ENCODE measurements at places on chromosomes 16 and 17.
A peak's percentile ranks its signal among the peaks of the same experiment; 100 is the strongest.

- DNase-seq: no peak
These were observed 9.9 kb downstream of the ATPAF2 start for GRCh38 chr17:18028952-18029540.

- no peak for DNase-seq
These were observed 58.2 kb downstream of the STX8 start for GRCh38 chr17:9517396-9517795.

GRCh38 chr16:80231888-80232287, 308.9 kb upstream of the DYNLRB2 start:
- DNase-seq: peak; percentile 46

DNA sequence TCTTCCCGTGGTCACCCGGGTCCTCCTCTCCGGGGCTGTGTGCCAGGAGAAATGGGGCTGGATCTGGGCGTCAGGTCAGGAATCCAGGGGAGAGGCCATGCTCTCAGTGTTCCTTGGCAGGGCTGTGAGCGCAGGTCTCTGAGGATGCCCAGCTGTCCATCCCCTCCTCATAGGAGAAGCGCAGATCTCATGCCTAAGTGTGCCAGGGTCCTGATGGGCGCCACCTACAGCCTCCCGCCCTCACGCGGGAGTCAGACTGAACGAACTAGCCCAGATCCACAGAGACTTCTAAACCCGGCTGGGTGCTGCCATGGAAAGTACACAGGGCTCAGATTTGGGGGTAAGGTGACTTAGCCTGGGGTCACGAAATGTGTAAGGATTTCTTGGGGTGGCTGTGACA, 24.3 kb downstream of the MGRN1 start:
- no peak for DNase-seq

GRCh38 chr17:81902023-81902652, at the start of gene NPB:
TSS of gene NPB (plus strand) at chr17:81902238. CDS start at chr17:81902278, 40 bp downstream.
- peak; percentile 47 for DNase-seq

GRCh38 chr17:63282455-63282854, 163.7 kb downstream of the CYB561 start:
- no peak for DNase-seq

- no peak for DNase-seq
These were observed 75.9 kb upstream of the ZNF750 start for GRCh38 chr17:82915757-82916027.

DNA sequence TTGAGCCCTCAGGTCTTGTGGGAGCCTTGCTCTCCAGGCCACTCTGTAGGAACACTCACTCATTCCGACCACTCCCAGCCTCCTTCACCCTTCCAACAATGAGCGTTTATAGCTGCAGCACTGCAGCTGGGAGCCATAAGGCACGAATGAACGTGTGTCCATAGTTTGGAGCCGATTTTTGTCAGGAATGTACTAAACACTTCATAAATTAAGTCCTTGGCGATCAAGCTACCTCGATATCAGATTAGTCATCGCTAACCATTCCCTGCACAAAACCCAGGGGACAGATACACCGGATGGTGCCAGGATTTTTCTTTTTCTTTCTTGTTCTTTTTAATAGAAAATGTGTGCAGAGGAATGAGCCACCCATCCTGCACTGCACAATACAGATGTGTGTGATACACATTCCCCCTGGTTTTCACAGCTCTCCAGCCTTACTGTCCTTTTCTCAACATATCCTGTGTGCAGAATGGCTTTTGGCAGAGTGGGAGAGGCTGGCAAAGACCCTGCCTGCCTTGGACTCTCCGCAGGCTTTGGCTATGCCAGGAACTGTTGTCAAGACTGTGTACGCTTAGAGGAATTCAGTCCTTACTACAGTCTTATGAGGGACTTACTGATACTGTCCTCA, 68.4 kb upstream of the ELAC2 start:
- DNase-seq: no peak

GRCh38 chr16:58906981-58907715, 173.0 kb upstream of the GOT2 start:
- no peak for DNase-seq

GRCh38 chr17:52035336-52035915, 123.1 kb downstream of the CA10 start:
- no peak for DNase-seq

GRCh38 chr17:30229012-30229411, 6.5 kb downstream of the SLC6A4 start:
- peak; percentile 41 for DNase-seq

- DNase-seq: no peak
These were observed 24.4 kb upstream of the SMG1 start for GRCh38 chr16:18950469-18951185.

- no peak for DNase-seq
These were observed 51.7 kb upstream of the RPL38 start for GRCh38 chr17:74151551-74152315.

GRCh38 chr17:45131616-45132319, 547 bp downstream of the PLCD3 start:
- DNase-seq: peak; percentile 77

GRCh38 chr16:48912360-48912759, 302.4 kb upstream of the N4BP1 start:
- DNase-seq: no peak

DNA sequence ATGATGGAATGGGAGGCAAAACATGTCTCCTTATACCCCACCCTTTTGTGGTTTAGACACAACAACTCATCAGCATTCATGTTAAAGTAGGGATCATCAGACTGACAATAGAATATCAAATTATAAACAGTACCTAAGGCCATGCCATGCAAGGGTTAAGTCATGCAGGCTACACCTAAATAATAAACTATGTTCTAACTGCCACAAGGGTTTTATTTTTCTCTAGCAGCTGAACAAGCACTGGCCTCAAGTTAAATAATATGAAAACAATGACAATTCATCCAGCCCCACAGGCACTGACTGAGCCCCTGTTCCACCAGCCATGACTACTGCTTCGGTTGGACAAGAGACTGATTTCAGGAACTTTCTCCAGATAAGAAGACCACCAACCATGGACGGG, 164.5 kb upstream of the PIRT start:
- DNase-seq: no peak

GRCh38 chr16:62583414-62583813, 547.2 kb upstream of the CDH8 start:
- no peak for DNase-seq

- DNase-seq: no peak
These were observed 399.4 kb upstream of the C16orf82 start for GRCh38 chr16:26667307-26667706.

DNA sequence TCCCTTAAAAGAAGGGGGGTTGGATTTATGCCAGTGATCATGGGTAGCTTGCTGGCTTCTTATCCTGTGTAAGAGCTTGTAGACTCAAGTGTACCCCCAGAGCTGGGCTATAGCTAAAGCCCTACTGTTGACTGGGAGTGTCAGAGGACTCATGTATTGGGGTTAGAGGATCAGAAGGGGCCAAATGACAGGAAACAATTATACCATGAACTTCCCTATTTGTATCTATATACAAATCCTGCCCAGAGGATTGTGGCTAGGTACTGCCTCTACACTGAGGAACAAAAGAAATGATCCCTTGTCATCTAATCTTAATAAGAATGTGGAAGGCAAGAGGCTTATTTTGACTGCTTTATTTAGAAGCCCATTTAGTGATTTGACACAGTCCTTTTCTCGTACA, 14.3 kb downstream of the ZP2 start:
- no peak for DNase-seq

DNA sequence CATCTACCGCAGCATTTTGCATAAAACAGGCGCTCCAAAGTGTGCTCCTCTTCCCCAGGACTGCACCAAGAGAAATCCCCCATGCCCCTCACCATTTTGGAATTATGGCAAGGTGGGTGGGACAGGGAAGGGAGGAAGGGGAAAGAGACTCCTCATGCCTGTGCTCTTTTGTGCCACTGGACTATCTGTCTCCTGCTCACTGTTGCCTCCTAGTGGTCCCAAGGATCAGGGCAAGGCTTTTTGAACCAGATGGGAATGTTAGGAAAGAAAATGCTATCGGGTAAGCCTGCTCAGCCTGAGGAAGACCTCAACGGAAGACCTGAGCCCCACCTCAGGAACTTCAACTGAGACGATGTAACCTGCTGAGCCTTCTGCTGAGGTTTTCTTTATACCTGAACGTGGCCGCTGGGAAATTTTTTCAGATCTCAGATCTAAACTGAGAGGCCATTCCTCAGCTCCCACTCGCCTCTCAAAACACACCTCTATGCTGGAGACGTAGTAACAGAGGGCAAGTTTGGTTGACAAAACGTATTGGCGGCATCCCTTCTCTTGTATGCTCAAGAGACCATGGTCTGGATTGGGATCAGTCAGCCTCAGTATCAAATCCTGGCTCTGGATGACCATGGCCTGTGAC, 58.3 kb downstream of the SPACA3 start:
- DNase-seq: peak; percentile 68

DNA sequence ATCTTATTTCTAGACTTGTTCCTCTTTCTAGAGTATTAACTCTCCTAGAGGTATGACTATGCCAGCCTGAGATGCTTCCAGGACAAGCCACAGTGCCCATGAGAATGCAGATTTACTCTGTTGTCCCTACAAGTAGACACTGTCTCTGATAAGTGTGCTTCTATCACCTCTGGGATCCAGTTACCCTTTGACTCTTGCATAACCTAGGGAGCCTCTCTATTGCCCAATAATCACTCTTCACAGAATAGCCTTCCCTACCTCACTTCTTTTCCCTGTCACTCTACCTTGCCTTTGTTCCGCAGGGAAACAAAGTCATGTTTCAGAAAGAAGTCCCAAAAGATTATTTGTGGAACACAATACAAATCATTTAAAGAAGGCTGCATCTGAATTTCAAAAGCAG, 1.6 kb upstream of the KRT34 start:
- no peak for DNase-seq

DNA sequence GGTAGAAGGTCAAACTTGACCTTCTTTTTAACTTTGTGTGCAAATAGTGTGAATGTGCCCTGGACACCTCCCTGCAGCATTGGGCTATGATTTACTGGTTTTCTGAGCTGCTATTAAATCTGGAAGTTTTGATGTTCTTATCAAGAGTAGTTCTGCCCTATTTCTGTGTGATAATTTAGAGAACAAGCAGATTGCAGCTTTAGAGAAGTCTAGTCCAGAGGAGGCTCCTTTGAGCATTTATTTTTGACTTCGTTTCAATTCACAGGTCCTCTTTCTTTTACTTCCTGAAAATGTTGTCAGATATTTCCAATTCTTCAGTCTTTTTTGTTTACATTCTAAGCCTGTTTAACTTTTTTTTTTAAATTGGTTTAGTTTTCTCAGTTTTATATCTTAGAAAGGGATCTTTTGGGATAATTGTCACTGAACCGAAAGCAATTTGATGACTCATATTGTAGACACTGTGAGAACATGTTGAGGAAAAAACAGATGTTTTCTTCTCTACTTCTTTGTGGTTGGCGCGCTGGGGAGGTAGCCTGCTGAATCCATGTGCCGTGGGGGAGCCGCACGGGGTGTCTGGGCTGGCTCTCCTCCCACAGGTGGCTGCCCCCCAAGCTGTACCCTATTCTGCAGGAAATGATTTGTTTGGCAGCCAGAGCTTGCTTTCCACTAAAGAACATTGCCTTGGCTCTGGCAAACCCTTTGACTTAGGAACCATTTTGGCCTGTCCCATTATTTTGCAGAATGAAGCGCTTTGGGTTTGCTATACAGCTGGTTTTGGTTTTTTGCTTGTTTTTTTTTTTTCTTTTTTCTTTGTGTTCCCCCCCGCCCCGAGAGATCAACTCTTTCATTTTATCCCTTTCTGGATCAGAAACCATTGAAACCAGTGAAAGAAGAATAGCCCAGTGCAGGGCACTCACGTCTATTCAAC, 53.4 kb downstream of the MFSD11 start:
- DNase-seq: peak; percentile 87

DNA sequence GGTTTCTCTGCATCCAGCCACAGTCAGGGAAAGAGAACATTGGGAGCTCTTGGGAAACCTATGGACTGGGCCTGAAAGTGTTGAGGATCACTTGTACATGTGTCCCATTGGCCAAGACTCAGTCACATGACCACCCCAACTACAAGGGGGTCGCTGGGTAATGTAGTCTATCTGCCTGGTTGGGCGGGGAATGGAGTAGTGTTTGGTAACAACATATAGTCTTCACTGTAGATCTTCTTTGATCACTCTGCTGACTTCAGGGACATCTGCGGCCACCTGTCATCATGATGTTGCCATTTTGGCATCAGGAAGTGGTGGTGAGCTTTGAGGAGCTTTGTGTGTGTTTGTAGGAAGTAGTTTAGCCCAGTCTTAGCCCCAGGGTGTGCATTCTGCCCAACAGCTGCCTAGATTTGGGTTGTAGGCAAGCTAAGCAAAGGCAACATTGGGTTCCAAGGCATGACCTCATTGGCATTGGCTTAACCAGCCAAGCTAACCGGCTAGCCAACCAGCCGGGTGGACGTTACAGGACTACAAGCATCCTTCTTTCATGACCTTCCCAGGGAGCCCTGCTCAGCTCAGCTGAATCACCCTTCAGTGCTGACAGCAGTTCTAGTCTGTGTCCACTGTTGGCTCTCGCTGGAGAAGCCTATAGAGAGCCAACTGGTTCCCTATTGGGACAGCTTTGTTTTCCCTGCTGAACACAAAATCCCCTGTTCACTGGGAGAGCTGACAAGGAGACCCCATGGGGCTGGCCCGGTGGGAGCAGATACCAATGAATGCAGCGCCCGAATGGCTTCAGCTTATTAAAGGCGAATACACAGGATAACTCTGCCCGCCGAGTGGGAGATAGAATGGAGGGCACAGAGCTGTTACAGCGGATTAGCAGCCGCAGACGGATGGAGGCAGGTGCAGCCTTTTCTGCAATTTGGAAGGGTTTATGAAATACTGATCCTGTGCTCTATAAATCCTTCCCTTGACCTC, 178.6 kb downstream of the NTN1 start:
- no peak for DNase-seq

DNA sequence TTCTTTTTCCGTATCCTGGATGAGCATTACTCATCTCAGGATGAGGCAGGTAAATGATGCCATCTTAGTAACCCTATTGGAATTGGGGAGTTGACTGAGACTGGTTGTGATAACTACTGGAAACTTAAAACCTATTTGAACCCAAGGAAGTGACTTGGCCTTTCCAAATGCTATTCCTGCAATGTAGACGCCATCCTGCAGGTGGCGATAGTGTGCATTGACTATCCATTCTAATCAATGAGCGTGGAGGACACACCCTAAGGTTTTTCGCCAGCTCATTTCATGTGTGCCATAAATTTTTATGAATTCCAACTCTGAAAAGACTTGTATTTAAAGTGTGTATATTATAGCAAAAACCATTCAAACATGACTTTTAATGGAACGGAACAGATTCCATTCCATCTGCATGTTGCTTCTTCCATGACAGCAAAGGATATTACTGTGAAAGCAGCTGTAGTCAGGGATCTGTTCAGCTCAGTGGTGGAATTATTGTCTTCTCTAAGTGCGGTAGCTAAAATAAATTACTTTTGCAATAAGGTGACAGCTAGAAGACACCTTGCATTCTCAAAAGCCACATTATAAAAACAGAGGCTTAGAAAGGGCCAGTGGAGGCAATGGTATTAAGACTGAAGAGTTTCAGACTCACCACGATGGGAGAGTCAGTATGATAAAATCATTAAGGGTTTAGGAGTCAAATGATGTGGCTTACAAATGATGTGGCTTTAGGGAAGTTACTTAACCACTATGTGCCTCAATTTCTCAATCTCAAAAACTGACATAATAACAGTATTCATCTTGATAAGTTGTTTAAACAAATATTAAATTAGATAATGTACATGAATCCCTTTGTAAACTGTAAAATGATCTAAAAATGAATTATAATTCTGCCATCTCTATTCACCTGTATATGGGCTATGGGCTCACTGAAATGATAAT, 55.5 kb downstream of the SYT17 start:
- peak; percentile 2 for DNase-seq

GRCh38 chr17:35252651-35253050, 9.8 kb downstream of the SLFN5 start:
- DNase-seq: no peak

Measured in adipocyte (in vitro differentiated cells).